ENCODE measurements at places on chromosomes 11 and 22. TPM values are rescaled to one million over a fixed set of nuclear protein-coding genes. Genes with fewer than 3 reads are reported as not detected.

The MMP13 gene
- total RNA-seq, result not detected

The OR5A1 gene
- not detected for total RNA-seq

The SLC7A4 gene
- total RNA-seq, result 0.69 TPM

The TSG101 gene
- total RNA-seq, result 42.5 TPM

The MUC5B gene
- not detected for total RNA-seq

The APLNR gene
- not detected for total RNA-seq

The CDC42BPG gene
- total RNA-seq, result 10.3 TPM

The MPZL3 gene
- 12.6 TPM for total RNA-seq

The LARGE2 gene
- 5.6 TPM for total RNA-seq

The FBLN1 gene
- not detected for total RNA-seq

The FGF4 gene
- total RNA-seq, result not detected

The CHADL gene
- total RNA-seq, result 0.85 TPM

The RTN4RL2 gene
- total RNA-seq, result not detected

The MMP1 gene
- total RNA-seq, result not detected

The CD44 gene
- 703 TPM for total RNA-seq

The NCF4 gene
- total RNA-seq, result 2.8 TPM

The OSBP gene
- 46.7 TPM for total RNA-seq

The GTSE1 gene
- 0.68 TPM for total RNA-seq

The HEPHL1 gene
- not detected for total RNA-seq

The PIK3C2A gene
- total RNA-seq, result 39.5 TPM

The TRMT112 gene
- 159 TPM for total RNA-seq

The NXPE2 gene
- not detected for total RNA-seq

The OR8D4 gene
- not detected for total RNA-seq

The FAR1 gene
- 33.6 TPM for total RNA-seq

Measured in naive thymus-derived CD8-positive, alpha-beta T cell (primary cell).